ENCODE measurements at places on chromosomes 11 and 22.

DNA sequence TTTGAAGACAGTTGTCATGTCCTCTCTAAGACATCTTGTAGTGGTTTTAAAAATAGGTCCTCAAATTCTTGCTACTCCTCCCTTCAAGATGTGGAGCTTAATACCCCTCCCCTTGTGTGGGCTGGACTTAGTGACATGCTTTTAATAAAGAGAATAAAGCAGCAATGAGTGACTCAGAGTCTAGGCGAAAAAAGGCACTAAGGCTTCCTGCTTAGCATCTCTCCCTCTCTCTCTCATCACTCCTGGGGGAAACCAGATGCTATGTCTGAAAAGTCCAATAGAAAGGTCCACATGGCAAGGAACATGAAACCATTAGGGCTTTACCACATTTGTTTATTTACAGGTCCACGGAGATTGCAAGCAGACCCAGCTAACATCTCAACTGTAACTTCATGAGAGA, 11.7 kb downstream of the SERGEF start:
- DNase-seq, result no peak

DNA sequence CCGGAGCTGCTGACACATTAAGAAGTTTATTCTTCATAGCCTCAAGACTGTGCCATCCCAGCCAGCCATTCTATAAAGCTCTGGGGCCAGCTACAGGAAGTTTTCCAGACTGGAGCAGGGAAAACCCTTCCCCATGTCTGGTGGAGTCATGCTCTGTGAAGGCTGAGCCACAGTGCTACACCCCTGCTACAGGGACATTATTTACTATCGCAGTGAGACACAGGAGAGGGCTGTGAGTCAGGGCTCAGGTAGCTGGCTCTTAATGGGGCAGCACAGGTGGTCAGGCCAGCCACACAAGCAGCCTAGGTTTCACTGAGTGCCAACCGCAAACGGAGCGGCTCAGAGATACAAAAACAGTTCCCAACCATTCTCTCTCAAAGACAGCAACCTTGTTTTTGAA, 12.1 kb downstream of the HPS4 start:
- no peak for DNase-seq

DNA sequence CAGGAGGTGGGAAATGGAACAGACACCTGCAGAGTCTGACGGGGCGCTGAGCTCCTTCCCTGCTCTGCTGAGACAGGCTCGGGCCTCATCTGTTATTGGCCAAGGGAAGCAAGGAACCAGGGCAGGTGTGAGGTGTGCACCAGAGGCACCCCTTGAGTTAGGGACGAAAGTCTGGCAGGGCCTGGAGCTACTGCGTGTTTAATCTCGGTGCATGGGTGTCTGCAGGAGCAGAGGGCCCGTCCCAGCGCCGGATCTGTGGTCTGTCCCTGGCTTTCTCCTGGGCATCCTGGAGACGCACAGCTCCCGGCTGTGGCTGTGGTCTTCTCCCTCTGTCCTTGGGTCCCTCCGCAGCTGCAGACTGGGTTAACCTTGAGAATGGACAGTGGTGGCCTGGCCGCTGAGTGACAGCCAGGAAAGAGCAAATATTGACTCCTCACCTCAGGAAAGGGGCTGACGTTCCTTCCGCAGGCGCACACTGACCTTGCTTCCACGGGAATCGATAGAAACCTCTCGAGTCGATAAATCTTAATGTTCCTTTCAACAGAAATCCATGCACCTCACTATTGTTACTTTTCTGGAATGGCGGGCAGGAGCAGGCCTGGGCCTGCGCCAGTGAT, 975.6 kb downstream of the BRD1 start:
- no peak for DNase-seq

- no peak for DNase-seq
Observed at GRCh38 chr11:121038648-121039409, 14.9 kb downstream of the TBCEL start.

Measured in DMS79 treated with DMSO at 0.1 percent for 48 hours (cell line).